ENCODE measurements at places on chromosomes 2 and 18.

DNA sequence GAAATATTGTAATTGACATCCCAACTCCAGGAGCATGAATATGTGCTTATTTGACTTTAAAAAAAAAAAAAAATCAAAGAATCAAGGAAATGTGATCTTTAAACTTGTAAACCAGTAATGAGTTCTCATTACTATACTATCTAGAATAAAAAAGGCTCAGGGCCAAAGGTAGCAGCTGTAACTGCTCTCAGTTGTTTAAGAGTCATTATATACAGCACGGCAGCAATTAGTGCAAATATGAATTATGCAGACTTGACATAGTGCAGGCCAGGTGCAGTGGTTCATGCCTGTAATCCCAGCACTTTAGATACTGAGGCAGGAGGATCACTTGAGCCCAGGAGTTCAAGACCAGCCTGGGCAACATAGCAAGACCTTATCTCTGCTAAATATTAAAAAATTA lies 125.7 kb upstream of the TTC39C start:
- DNase-seq, result no peak

DNA sequence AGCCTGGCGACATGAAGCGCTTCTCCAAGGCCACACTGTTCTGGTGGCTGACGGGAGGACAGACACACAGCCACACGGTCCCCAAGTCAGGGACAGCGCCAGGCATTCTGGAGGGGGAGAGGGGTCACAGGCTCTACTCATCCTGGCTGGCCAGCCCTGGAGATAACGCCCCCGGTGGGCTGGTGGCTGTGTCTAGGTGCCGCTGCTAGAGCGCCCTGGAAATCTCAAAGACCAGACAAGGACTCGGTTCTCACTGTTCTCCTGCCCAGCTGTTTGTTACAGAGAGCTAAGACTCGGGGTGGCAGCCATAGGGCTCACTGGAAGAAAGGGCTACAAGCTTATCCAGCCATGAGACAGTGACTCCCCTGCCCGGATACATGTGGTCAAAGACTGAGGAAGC lies 72.0 kb downstream of the KCNF1 start:
- DNase-seq, result no peak

DNA sequence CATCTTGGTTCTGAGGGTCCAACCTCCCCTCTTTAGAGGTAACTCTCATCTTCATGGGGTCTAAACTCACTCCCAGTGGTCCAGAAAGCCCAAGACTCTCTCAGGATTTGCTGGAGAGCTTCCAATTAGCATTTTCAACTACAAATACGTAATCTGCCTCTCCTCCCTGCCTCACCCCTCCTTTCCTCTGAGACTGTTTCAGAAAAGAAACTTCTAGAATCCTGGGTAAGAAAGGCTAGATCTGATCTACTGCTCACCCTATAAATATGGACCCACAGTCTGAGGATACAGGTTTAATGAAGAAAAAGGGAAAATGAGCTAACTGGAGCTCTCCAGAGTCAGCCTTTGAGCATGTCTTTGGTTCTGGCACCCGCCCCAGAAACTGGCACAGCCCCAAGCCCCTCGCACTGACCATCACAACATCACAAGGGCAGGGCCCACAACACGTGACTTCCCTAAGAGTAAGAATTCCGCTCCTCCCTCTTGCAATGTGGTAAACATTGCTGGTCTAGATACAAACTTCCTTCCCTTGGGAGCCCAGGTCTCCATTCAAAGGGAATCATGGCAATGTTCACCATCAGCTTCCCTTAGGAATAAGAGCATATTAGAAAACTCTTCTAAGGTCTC lies 21.7 kb upstream of the IHH start:
- DNase-seq, result no peak

- DNase-seq, result no peak
Measured at GRCh38 chr2:88307817-88308216, 137.7 kb downstream of the THNSL2 start.

GRCh38 chr18:59468821-59469220 lies 109.8 kb upstream of the LMAN1 start:
- no peak for DNase-seq

- no peak for DNase-seq
Measured at GRCh38 chr2:157421331-157421944, 22.5 kb downstream of the CYTIP start.

GRCh38 chr2:26744953-26745352 lies 19.1 kb upstream of the SLC35F6 start:
- no peak for DNase-seq

GRCh38 chr2:197993830-197994229 lies 189.4 kb downstream of the PLCL1 start:
- no peak for DNase-seq

DNA sequence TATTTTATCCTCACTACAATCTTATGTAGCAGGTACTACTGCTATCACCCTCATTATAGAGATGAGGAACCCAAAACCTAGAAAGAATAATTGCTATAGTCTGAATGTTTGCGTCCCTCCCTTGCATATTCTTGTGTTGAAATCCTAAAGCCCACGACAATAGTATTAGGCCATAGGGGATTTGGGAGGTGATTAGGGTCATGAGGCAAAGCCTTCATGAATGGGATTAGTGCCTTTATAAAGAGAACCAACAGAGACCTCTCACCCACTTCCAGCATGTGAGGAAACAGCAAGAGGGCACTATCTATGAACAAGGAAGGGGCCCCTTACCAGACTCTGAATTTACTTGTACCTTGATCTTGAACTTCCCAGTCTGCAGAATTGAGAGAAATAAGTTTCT lies 500.3 kb upstream of the FAM98A start:
- DNase-seq, result no peak

- no peak for DNase-seq
Measured at GRCh38 chr18:21275645-21276044, 33.6 kb downstream of the GREB1L start.
